Left renal pelvis (tissue), 4 donors: ENCODE measurements at places on chromosomes 2 and 18. TPM values are rescaled to one million over a fixed set of nuclear protein-coding genes. Genes with fewer than 3 reads are reported as not detected.

- no peak for DNase-seq
Measured at GRCh38 chr2:22690096-22690495, 694.9 kb upstream of the KLHL29 start.

DNA sequence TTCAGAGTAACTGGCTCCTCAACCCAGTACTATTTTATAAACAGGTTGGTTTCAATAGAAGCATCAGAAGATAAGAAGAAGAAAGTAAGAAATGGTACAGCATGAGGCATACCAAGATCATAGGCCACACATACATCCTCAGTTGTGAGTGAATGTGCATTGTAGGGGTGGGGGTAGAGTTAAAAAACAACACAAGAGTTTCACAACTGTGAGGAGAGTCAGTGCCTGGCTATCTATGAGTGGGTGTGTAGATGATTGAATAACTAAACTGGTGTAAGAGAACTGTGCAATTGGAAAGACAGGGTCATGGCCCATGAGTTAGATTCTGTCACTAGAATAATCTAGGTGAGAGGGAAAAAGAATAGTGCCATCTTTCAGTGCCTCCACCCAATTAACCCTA, 748.2 kb upstream of the ACVR2A start:
- DNase-seq, result no peak

GRCh38 chr2:224027070-224027469, 12.0 kb downstream of the SERPINE2 start:
- no peak for DNase-seq

- DNase-seq, result no peak
Measured at GRCh38 chr2:102154946-102155702, 12.6 kb downstream of the IL1R1 start.

GRCh38 chr2:125004106-125004800, 979.2 kb downstream of the CNTNAP5 start:
- DNase-seq, result no peak

DNA sequence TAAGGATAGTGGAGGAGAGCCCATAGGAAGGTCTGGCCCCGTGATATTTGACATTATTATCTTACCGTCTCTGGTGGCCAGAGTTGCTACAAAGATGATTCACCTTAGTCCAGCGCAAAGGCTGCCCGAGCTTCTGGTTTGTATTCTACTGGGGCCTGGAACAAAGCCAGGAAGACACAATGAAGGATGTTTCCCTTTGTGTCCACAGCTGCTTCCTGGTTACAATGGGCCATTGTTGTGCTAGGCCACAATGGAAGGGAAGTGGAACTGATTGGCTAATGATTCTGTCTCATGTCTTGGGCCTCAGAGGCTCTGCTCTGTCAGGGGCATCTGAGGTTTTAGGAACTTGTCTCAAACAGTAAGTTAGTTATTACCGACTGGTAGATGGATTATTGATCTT, 132.2 kb downstream of the TDRD15 start:
- DNase-seq, result no peak

DNA sequence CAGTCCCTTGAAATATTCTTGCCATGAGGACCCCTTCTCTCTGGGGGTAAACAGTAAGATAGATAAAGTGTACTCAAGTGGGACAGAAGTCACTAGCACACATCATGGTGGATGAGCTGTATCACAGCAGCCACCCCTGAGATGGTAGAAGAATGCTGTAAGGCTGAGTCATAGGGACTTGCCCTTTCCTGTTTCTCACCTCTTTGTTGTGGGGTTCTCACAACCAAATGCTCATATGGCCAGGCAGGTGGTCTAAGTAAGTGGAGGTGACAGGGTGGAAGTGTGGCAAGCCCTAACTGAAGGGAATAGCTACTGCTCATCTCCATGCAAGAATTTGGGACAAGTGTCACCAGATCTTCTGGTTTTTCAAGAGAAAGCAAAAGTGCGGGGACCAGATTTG, 202.7 kb upstream of the SLC14A2 start:
- DNase-seq, result no peak

GRCh38 chr2:218031771-218032257, 29.0 kb upstream of the TNS1 start:
- no peak for DNase-seq

DNA sequence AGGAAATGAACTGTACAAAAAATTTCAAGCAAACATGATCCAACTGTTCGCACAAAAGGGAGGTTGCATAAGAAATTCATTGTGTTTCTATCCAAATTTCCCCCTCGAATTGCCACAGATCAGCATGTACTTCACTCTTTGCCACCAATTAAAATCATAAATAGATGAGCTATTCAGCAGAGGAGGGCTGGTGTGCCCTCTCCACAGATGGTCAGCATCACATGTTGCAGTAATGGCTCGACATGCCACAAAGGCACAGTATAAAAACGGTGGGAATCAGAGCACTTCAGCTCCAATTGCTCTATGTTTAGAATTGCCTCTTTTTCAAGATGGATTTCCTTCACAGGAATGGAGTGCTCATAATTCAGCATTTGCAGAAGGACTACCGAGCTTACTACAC, at the start of gene G6PC2:
G6PC2 (plus strand) TSS at position 289 of the 400 bp plus-strand sequence; CDS start at position 330, 41 bp downstream.
- no peak for DNase-seq

- DNase-seq, result no peak
Measured at GRCh38 chr2:201965550-201965949, 68.1 kb upstream of the FZD7 start.

DNA sequence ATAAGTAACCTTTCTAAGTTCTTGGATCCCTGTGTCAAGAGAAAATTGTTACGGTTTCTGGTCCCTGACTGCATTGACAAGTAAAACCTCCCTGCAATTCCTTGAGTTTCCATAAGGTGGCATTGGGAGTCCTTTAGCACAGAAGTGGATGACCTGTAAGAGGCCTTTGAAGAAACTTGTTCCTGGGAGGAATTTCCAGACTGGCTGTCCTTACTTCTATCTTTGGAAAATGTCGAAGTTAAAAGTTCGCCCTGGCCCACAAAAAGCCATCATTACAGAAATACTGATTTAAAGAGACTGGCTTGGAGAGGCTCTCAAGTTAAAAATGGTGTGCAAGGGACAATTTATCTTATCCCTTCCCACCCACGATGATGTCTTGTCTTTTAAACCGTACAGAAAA, 218.4 kb downstream of the CDH20 start:
- DNase-seq, result peak; percentile 52

DNA sequence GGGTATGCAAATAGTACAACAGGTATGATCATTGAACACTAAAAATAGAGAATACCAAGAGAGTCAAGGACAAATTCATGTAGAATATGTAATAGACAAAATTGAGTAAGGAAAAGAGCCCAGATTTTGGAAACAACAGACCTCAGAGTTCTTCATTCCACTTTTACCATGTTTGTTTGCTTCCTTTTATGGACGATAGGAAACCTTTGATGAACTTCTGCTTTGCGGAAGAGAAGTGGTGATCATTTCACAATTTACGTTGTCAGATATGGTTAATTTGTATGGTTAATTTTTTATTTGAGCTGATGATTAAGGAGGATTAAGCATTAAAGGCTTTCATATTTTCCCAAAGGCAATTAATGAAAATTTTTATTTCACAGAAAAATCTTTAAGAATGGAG, 16.3 kb downstream of the MARCHF7 start:
- DNase-seq, result no peak

GRCh38 chr2:43193652-43194120, 32.7 kb downstream of the ZFP36L2 start:
- DNase-seq, result no peak

- no peak for DNase-seq
Measured at GRCh38 chr18:12034241-12035100, 53.2 kb downstream of the IMPA2 start.

GRCh38 chr18:51107082-51107481, 77.1 kb downstream of the SMAD4 start:
- no peak for DNase-seq

DNA sequence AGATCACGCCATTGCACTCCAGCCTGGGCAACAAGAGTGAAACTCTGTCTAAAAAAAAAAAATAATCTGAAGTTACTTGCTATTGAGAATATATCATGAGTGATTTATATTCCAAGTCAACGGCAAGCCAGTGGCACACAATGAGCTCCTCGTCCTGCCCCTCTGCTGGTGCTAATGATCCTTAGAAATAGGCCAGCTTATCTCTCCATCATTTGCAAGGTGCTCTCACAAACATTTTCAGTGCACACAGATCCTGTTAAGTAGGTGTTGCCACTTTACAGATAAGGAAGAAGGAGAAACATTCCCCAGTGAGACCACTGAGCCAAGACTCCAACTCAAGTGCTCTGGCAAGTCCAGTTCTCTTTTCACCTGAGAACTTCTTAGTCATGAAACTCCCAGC, 91.3 kb upstream of the GPR45 start:
- DNase-seq, result no peak

DNA sequence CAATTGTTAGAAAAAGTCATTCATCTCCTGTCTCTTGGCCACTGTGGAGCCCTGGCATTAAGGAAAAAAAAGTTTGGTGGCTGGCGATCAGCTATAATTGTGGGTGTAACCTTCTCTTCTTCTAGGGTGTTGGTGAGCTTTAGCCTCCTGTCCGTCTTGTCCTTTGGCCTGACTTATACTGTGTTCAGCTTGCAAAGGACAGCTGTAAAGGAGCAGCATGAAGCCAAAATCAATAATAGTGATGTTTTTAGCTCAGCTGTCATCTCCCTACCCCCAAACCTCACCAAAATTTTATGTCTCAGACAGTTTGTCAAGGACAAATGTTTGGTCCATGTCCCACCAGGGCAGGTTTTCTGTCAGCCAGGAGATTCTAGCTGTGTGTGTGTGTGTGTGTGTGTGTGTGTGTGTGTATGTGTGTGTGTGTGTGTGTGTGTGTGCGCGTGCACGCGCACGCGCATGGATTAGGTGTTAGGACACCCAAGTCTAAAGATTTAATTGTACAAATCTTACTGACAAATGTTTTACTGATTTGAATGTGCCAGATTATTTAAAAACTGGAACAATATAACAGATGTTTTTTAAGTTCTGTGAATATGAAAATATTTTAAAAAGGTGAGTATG, 109.2 kb downstream of the PTPRM start:
- no peak for DNase-seq

GRCh38 chr2:186440506-186440905, 45.6 kb upstream of the ZC3H15 start:
- DNase-seq, result no peak

DNA sequence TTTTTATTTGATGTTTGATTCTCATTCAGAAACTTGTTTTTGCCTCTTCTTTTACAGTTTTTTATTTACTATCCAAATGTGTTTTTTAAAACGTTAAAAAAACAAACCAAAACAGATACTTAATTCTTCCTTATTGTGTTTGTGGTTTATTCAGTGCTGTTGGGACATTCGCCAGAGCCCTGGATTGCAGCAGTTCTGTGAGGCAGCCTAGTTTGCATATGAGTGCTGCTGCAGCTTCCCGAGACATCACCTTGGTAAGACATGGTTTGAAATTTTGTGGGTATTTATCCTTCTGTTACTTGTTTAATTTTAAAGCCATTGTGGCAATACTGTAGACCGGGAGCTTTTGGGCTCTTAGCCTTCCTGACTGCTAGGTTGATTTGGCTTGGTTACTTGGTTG, 91.2 kb downstream of the MTA3 start:
- DNase-seq, result no peak

GRCh38 chr18:80201739-80202138, 45.6 kb downstream of the PARD6G start:
- DNase-seq, result no peak

DNA sequence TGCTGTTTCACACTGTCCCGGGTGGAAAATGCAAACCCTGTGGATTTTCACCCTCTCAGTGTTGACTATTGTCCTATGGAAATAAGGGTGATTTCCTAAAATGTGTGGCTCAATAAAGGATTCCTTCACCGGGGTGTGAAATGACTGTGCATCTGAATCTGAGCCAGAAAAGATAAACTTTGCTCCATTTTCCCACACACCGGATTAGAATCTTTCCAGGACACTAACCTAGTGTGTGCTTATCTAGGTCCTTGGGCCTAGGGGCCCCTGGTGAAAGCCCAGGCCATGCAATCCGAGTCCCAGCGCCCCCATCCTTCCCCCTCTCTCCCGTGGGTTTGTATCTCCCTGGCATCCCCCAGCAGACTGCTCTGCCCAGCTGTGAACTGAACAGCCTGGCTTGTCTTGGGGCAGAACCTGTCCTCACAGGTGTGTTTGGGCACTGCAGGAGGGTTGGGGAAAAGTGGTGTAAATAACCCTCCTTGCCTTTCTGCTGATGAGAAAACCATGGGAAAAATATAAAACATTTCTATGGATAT, 17.3 kb downstream of the KLHL29 start:
- DNase-seq, result no peak

DNA sequence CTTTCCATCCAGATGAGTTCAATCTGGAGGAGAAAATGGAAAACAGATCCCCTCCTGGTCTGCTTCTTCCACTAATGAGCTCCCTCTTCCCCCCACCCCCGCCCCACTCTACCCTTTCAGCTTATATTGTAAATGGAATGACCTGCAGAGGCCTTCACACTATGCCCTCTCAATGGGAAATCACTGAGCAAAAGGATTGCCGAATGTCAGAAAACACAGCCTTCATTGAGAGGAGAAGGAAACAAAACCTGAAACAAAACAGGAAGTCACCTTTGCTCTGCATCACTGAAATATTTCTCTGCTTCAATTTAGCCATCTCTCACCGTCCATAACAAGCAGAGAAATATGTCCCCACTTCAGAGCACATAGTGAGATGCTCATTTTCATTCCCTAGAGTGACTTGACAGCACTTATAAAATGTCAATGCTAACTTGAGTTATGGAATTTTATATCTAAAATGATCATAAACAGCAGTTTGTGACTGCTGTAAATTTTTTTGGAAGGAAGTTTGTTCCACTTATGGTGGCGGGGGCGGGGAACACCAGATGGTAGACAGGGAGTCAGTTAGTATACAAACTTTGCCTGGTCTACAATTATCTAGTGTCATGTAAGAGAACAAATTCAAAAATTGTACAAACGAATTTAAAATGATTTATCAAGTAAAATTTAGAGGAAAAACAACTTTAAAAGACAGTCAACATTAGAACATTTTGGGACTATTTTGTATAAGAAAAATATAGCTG, 1.8 kb upstream of the FRZB start:
- no peak for DNase-seq

- DNase-seq, result no peak
Measured at GRCh38 chr2:95719473-95720060, 127.8 kb downstream of the TRIM43 start.

Gene TCF7L1
- 61.0 TPM for polyA plus RNA-seq

Gene ZSWIM2
- polyA plus RNA-seq, result not detected

Gene CD28
- polyA plus RNA-seq, result 1.7 TPM

Gene GREB1L
- 3.8 TPM for polyA plus RNA-seq

Gene PUS10
- 11.4 TPM for polyA plus RNA-seq

Gene GALR1
- 0.11 TPM for polyA plus RNA-seq

Gene B3GNT7
- polyA plus RNA-seq, result 4.0 TPM

Gene GCG
- not detected for polyA plus RNA-seq
